Psoas muscle (tissue), 8 donors: ENCODE measurements at places on chromosomes 16 and 17. TPM values are rescaled to one million over a fixed set of nuclear protein-coding genes. Genes with fewer than 3 reads are reported as not detected.
A peak's percentile ranks its signal among the peaks of the same experiment; 100 is the strongest.

CLEC18A gene
- total RNA-seq, result 0.22 TPM

SCNN1G gene
- not detected for total RNA-seq

TMEM98 gene
- total RNA-seq, result 4.6 TPM

EME2 gene
- total RNA-seq, result 4.3 TPM

KRTAP9-4 gene
- not detected for total RNA-seq

RNF112 gene
- 1.1 TPM for total RNA-seq

ARL2BP gene
- total RNA-seq, result 28.3 TPM

GRCh38 chr16:974611-975261 lies 4.0 kb upstream of the LMF1 start:
- peak; percentile 69 for DNase-seq

- no peak for DNase-seq
These were observed 288.7 kb upstream of the ERCC4 start for GRCh38 chr16:13631213-13631767.

GRCh38 chr17:55563363-55563762 lies 52.1 kb upstream of the SMIM36 start:
- DNase-seq, result no peak

DNA sequence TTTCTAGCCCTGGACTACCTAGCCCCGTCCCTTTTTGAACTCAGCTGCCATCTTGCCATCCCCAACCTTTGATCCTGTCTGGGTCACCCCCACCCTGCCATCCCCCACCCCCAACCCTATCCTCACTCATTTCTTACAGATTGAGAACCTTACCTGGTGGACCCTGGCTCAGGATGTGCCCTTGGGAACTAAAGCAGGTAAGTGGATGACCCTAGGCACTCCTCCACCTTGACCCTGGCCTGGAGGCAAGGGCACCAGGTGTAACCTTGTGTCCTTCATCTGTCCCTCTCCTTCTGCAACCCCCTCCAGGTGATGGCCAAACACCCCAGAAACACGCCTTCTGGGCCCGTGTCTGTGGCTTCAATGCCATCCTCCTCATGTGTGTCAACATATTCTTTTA lies 15.5 kb upstream of the FAM83G start:
- no peak for DNase-seq

DNA sequence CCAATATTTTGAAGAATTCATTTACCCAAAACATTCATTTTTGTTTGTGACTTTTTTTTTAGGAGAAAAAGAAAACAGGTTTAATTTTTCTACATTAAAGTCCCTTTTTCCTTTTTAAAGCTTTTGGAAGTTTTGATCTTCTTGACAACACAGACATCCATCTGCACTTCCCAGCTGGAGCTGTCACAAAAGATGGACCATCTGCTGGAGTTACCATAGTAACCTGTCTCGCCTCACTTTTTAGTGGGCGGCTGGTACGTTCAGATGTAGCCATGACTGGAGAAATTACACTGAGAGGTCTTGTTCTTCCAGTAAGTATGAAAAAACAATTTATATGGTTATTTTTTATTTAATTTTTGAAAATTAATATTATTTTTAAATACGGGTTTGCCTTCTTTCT lies 37.2 kb downstream of the SIAH1 start:
- DNase-seq, result no peak

GRCh38 chr16:3814755-3815154 lies 65.8 kb downstream of the CREBBP start:
- DNase-seq, result no peak

- no peak for DNase-seq
These were observed 132.2 kb downstream of the RAP1GAP2 start for GRCh38 chr17:2928294-2928890.

DNA sequence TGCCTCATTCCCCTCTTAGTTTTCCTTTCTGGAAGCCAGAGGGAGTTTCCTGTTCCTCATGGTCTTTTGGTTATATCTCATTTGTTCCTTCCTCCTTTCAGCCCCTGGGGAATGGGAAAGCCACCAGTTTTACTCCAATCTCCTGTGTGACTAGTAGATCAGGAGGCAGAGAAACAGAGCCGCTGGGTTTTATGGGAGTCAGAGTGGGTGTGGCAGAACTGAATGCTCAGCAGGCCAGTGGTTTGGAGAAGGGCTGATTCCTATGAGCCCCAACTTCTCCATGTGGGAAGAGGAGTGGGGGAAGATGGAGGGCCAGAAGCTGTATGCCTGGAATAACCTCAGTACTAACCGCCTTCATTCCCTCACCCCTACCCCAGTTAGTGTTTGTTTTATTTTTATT lies 4.1 kb downstream of the DNAH2 start:
- no peak for DNase-seq
